ENCODE measurements at places on chromosomes 16 and 17.

DNA sequence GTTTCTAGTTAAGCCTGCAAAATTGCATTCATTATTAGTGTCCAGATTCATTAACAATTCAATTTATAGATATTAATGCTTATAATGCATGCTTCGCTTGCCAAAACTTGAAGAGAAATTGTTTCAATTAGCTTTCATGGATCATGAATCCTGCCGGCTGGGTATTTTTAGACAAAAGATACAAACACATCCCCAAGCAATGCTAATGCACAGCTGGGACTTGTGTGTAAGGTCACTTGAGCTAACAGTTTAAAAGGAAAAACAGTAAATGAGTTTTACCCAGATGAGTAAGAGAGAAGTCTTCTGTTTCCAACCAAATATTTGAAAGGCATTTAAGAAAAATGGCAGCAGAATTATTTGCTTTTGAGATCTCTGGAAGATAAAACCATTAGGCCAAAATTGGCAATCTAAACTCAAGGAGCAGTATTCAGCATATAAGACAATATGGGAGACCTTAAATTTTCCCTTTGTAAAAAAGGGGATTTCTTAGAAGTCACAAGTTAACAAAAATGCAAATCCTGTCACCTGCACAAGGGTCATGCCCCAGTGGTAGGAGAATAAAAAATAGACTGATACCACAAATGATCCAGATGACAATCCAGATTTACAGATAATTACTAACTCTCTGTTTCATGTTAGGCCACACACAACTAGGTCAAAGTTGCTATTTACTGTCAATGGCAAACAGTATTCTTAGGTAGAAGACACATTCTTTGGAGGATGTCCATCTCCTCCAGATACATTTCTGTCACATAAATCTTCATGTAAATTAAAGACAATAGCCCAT lies 418.4 kb upstream of the PMFBP1 start:
- DNase-seq, result no peak

GRCh38 chr17:7095625-7096024 lies 15.6 kb upstream of the CLEC10A start:
- no peak for DNase-seq

- DNase-seq, result no peak
Observed at GRCh38 chr16:83692224-83692623, 115.6 kb upstream of the HSBP1 start.

GRCh38 chr17:17797119-17797809 lies 39.5 kb downstream of the SREBF1 start:
- DNase-seq, result no peak

Measured in stimulated activated CD8-positive, alpha-beta memory T cell treated with anti-CD3 and anti-CD28 coated beads, Interleukin-12 subunit alpha, Interleukin-12 subunit beta, amount 100 ng/mL, for 1 hour (primary cell).